ENCODE measurements at places on chromosomes 11 and 22.

DNA sequence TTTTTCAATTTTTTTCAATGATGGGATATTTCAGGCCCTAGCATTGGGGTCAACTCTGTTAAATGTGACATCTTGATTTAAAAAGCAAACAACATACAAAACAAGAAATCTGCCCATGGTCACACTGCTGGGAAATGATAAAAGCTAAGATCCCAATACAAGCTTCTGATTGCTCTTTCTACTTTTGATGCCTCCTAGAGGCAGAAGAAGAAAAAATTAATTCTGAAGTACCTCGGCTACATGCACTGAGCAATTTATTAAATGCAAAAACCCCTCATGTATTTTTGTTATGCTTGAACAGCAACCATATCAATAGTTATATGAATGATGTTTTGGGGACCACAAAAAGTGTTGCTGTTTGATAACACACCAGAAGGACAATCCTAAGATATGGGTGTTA, 342.1 kb upstream of the NARS2 start:
- no peak for DNase-seq

DNA sequence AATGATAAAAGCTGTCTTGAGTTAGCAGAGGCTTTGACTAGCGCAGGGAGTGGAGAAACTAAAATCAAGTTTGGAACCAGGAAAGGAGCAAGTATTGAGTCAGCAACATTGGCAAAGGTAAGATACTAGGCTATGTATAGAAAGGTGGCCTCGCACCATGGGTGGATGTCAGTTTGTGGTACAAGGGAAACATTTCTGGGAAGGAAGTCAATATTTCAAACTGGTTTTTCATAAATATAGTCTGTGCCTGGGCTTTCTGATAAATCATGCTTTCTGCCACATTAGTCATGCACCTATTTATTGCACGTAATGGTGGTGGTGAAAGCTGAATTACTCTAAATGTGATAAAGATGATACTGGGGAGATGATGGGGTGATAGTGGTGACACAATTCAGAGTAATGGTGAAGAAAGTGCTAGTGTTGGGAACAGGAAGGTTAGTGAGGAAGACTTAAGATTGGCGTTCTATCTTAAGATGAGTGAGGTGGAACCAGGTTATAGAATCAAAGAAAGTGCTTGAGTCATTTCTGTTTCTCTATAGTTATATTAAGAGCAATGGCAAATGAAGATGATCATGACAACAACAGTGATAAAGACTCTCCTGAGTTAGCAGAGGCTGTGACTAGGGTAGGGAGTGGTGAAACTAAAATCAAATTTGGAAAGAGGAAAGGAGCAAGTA, 729.0 kb downstream of the FAM181B start:
- DNase-seq, result no peak

DNA sequence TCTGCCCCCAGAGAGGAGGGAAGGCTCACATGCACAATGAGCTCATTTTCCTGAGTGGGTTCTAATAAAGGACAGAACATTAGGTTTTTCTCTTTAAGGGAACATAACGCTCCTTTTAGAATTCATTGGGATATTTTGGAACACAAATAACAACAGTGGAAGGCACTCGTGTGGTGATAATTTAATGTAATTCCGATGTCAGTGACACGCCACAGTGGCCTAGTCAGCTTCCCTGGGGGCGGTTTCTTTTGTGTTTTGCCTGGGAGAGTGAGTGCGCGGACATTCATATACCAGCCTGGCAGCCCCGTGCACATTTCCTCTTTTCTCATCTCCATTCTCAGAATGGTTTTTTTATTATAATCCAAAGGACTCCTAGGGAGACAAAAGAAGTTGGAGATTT, 41.1 kb downstream of the SEZ6L start:
- no peak for DNase-seq

DNA sequence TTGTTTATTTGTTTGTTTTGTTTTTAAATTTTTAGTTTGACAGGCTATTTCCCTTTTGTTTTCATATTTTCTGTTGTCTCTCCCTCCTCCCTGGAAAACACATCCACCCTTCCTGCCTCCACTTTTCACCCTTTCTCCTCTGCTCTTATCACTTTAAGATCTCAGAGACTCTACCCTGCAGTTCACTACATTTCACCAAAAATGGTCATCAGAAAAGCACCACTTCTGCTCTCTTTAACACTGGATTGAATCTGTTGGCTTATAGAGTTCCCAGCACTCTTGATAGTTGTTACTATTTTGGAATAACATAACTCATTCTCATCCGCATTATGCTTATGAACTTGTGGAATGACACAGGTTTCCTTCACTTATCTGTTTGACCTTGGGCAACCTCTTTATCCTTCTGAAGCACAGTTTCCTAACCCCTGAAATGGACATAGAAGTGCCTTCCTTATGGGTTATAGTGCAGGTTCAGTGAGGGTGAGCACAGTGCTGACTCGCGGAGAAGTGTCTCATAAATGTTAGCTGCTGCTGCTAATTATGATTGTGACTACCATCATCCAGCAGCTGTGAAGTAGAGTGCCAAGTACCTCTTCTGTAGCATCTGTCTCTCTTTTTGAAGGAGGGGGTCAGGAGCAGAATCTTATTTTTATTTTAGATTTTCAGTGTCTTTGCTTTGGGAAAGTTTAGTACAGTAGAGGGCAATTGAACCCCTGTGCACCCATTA, 15.0 kb downstream of the TEAD1 start:
- no peak for DNase-seq

GRCh38 chr11:81644239-81644840, 1089.3 kb downstream of the FAM181B start:
- DNase-seq, result peak; percentile 39

GRCh38 chr22:46079861-46080821, 70.2 kb upstream of the PPARA start:
- DNase-seq, result peak; percentile 95

DNA sequence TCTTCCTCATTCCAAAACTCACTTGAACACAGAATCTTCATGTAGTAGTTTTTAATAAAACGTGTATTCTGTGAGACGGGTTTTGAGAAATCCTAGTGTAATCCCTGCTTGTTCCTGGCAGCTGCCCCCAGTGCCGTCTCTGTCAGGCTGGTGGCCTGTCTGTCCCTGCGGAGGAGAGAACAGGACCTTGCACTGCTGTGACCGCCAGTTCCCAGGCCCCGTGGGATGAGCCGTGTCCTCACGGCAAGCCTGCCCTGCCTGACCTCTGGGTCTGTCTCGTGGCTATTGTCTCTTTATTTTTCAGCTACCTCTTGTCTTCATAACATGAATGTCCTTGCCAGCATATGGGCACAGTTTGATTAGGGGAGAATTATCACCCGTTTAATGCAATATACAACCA, 535.5 kb upstream of the B3GAT1 start:
- no peak for DNase-seq

GRCh38 chr11:77038029-77038824, 4.0 kb downstream of the B3GNT6 start:
- DNase-seq, result no peak
